Epithelial cell of alveolus of lung (primary cell): ENCODE measurements at places on chromosomes 7 and 10. TPM values are rescaled to one million over a fixed set of nuclear protein-coding genes. Genes with fewer than 3 reads are reported as not detected.

Gene FKBP6
- not detected in 2 replicates for total RNA-seq

Gene PNLIPRP2
- not detected in 2 replicates for total RNA-seq

Gene PODXL
- total RNA-seq, result 1.1 and 9.3 TPM in 2 replicates

Gene GPR85
- total RNA-seq, result 0.24 and 3.6 TPM in 2 replicates

Gene GPRIN2
- total RNA-seq, result 1.0 TPM in 1 of 2 replicates, not detected in the other

Gene OPN4
- total RNA-seq, result not detected in 2 replicates

Gene DGKI
- total RNA-seq, result 0.40 and 3.9 TPM in 2 replicates

Gene CPED1
- total RNA-seq, result 15.1 and 21.2 TPM in 2 replicates

Gene EVX1
- not detected in 2 replicates for total RNA-seq

Gene VENTX
- 0.16 TPM in 1 of 2 replicates, not detected in the other for total RNA-seq

Gene TRIL
- total RNA-seq, result 4.1 and 11.4 TPM in 2 replicates

Gene COBL
- total RNA-seq, result 0.39 TPM in 1 of 2 replicates, not detected in the other

Gene TAC1
- not detected in 2 replicates for total RNA-seq

Gene GAD2
- not detected in 2 replicates for total RNA-seq

Gene GCK
- 0.56 and 1.2 TPM in 2 replicates for total RNA-seq

Gene ZNF365
- 0.32 and 3.4 TPM in 2 replicates for total RNA-seq

Gene KIF11
- 13.1 and 23.1 TPM in 2 replicates for total RNA-seq

Gene LHFPL3
- not detected in 2 replicates for total RNA-seq

Gene TLX1
- not detected in 2 replicates for total RNA-seq

Gene CYP2C19
- total RNA-seq, result not detected in 2 replicates

Gene FRAT2
- total RNA-seq, result 7.3 and 8.1 TPM in 2 replicates

Gene TMEM213
- not detected in 2 replicates for total RNA-seq

Gene KCNH2
- under 0.01 and 0.16 TPM in 2 replicates for total RNA-seq

Gene PCBD1
- 23.2 and 36.6 TPM in 2 replicates for total RNA-seq

Gene CLIP2
- total RNA-seq, result 35.5 and 36.1 TPM in 2 replicates

Gene VAX1
- not detected in 2 replicates for total RNA-seq

Gene SPDYE18
- not detected in 2 replicates for total RNA-seq

Gene PLXDC2
- 11.2 and 94.5 TPM in 2 replicates for total RNA-seq

Gene POLL
- total RNA-seq, result 16.0 and 31.5 TPM in 2 replicates

Gene TACC2
- 6.6 and 6.9 TPM in 2 replicates for total RNA-seq

Gene PON3
- 0.13 TPM in 1 of 2 replicates, not detected in the other for total RNA-seq

Gene PAPSS2
- 44.0 and 77.2 TPM in 2 replicates for total RNA-seq
